Fibroblast of pulmonary artery (primary cell): ENCODE measurements at places on chromosomes 4 and X.

DNA sequence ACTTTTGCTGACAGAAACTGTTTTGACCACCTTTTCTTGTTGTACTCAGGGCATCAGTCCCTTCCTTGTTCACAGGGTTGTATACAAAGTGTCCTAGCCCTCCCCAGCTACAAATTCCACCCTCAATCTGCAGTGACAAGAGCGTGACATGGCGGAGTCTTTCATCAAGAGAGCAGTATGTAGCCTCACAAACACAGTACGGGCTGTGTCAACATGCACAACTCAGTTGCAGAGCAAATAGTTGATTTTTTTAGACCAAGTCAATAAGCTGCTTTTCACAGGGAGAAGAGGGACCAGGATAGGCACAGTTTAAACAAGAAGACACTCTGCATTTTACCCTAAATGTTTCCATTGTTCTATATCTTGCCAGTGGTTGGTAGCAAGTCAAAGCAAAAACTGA lies 8.6 kb upstream of the HS6ST2 start:
- DNase-seq = no peak

DNA sequence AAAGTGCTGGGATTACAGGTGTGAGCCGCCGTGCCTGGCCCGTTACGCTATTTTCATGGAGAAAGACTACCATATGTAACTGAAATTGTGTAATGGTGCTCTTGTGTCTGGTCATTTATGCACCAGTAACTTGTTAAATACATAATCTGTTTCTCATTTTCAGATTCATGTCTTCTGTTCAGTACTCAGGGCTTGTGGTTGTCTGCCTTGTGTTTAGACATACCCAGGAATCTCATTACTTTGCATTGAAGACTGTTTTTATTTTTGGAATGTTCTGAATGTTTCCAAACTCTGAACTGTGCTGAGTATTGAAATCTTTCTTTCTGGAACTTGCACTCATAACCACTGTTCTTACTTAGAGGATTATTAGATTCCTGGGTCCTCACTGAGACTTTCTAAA lies 52.8 kb downstream of the PDLIM5 start:
- DNase-seq = no peak

DNA sequence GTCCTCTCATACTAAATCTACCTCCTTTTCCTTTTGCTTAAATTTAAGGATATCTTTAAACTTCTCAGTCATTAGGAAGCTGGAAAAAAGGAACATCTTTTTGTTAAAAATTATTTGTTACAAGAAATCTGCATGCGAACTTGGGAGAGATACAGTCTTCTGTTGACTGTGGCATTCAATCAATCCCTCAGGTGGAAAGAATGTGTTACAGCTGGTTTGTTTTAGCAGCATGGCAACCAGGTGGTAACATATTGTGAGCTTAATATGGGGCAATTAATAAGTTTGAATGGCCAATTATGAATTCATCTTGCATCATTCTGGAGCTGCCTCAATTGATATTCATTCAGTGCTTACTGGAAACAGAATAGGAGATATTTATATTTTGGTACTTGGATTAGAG lies 135.0 kb downstream of the GC start:
- DNase-seq = no peak

DNA sequence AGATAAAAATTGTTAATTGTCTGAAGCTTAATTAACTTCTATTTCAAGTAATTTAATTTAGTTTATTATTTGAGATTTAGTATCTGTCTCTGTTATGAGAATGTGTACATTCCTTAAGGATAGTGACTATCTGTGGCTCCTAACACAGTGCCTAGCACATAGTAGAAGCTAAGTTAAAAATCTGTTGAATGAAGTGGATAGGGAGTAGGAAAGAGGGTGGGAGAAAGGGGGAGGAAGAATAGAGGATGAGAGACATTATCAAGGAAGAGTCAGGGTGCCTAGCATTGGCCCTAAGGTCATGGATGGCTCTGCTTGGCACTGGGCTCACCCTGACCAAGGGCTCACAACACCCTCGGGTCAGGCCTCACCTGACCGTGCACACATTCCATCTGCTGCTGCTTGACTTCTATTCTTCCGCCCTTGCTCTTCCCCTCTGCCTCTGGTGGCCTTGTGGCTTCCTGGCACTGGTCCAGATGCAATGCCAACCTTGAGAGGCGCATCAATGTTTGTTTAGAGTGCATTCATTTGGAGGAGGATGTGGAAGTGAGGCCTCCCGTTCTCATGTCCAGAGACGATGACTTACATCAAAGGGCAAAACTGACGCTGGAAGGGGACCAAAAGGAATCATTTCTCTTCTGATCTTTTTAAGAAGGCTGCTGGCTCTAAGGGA lies 42.3 kb downstream of the TRIM2 start:
- DNase-seq = no peak

DNA sequence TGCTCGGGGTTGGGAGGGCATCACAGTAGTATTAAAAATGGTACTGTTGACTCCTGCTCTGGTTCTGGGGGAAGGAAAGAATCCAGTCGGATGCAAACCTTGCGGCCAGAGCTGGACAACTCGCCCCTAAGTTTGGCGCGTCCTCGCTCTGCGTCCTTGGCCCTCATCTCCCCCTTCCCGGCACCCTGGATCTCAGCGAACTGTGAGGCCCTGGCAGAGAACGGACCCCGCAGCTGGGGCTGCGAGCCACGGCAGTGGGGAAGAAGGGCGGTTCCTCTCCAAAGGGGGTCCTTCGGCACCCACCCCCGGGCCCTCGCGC lies 14.0 kb downstream of the ARHGEF6 start:
- no peak for DNase-seq

- peak; percentile 39 for DNase-seq
Measured at GRCh38 chr4:2011583-2011982, 2.8 kb upstream of the NELFA start.

DNA sequence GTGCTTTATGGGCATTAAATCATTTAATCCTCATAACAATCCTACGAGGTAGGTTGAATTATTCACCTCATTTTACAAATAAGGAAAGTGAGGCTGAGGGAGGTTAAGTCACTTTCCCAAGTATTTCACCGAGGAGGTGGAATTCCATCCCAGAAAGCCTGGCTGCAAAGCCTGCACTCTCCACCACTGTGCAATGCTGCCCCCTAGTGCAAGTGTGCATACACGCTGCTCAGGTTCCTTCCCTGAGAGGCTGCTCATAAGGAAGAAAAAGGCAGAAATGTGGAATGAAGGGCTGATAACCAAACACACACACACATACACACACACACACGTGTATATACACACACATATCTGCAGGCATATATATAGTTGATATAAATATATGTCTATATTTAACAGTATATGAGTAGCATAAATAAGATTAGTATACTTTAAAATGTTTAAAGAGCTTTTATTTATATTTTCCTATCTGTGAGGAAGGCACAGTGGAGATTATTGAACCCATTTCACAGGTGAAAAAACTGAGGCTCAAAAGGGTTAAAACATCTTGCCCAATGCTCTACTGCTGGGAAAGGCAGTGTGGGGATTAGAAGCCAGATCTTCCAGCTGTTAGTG lies 714.5 kb upstream of the TENM3 start:
- peak; percentile 73 for DNase-seq

DNA sequence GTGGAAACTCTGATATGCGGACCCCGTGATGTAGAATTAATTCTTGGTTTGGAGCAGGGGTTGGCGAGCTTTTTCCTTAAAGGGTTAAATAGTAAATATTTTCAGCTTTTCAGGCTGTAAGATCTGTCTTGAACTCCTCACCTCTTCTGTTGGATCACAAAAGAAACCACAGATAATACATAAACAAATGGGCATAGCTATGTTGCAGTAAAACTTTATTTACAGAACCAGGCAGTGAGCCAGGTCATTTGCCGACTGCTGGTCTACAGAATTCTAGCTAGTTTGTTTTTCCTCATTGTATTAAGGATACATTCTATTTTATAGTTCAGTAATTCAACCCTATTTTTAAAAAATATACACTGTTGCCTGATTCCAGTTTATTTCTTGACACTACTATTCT lies 116.6 kb downstream of the PAPSS1 start:
- peak; percentile 20 for DNase-seq

DNA sequence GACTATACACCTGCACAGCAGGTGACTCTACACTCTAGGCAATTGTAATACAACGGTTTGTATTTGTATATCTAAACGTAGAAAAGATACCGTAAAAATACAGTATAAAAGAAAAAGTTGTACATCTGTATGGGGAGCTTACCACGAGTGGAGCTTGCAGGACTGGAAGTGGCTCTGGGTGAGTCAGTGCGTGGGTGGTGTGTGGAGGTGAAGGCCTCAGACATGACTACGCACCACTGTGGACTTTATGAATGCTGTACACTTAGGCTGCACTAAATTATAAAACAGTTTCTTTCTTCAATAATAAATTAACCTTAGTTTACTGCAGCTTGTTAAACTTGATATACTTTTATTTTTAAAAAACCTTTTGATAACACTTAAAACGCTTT lies 85.0 kb upstream of the FAT1 start:
- peak; percentile 73 for DNase-seq

DNA sequence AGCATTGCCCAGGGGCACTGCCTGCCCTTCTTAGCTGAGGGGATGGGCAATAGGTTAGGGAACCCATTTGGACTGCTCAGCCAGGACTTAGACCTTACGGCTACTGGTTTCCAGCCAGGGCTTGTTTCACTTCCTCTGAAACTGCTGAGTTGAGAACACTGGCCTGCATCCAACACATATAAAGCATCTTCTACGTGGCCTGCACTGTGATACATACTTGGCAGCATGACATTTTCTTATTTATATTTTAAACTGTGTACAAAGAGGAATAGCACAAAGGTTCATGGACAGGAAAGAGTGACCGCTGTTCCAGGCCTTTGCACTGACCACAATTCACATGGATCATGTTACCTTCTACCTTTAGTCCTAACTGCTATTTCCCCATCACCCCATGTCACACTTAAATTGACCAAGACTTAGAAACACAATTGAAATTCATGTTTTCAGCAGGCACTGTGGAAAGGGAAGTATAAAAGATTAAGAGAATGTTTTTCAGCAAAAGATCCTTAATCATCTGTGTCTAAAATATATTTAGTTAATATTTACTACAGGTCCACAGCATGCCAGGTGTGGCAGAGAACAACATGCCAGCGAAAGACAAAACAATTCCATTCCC lies 43.7 kb downstream of the NLGN4X start:
- DNase-seq = no peak

- no peak for DNase-seq
Measured at GRCh38 chr4:125796138-125796537, 481.4 kb downstream of the FAT4 start.

DNA sequence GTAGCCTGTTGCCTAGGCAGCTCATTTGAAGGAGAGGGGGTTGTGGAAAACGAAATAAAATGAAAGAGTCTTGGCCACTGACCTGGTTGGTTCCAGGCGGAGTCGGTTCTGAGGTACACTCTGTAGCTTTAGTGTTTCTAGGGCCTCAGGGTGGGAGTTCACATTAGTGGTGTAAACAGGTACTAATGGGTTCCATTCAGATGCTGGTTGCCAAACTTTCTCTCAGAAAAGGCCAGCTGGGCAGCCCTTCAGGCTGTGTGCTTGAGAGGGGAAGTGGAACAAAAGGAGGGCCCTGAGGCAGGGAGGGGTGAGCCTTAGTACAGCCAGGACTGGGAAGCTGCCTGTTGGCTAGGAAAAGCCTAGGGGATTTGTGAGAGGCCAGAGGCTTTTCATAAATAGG lies 24.8 kb downstream of the NHSL2 start:
- DNase-seq = no peak

GRCh38 chr4:170675568-170676262 lies 586.0 kb upstream of the AADAT start:
- DNase-seq = peak; percentile 18

DNA sequence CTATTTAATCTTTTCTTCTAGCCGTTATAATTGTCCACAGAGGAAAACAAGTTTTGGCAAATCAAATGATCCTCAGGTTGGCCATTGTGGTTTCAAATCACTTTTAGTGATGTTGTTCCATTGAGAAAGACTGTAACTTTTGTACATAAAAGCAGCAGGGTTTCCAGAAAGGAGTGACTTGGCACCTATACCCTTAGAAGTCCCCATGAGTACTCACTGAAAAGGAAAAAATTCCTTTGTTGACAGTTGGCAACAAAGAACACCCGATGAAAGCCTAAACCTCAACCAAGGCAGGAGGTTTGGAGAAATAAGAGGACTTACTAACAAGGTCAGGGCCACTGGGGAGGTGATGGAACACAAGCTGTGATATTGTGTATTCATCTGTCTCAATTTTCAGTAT lies 474.4 kb downstream of the RAPGEF2 start:
- DNase-seq = no peak

GRCh38 chr4:185638548-185639301 lies 103.4 kb upstream of the PDLIM3 start:
- DNase-seq = peak; percentile 10

GRCh38 chr4:96407738-96408463 lies 568.0 kb downstream of the PDHA2 start:
- DNase-seq = peak; percentile 2

- peak; percentile 27 for DNase-seq
Measured at GRCh38 chr4:182645511-182645910, 271.7 kb downstream of the DCTD start.

- DNase-seq = no peak
Measured at GRCh38 chrX:2508648-2509335, 8.0 kb upstream of the DHRSX start.

- no peak for DNase-seq
Measured at GRCh38 chrX:7582191-7582590, 260.8 kb upstream of the VCX start.

- no peak for DNase-seq
Measured at GRCh38 chrX:33415459-33415858, 204.1 kb upstream of the DMD start.

DNA sequence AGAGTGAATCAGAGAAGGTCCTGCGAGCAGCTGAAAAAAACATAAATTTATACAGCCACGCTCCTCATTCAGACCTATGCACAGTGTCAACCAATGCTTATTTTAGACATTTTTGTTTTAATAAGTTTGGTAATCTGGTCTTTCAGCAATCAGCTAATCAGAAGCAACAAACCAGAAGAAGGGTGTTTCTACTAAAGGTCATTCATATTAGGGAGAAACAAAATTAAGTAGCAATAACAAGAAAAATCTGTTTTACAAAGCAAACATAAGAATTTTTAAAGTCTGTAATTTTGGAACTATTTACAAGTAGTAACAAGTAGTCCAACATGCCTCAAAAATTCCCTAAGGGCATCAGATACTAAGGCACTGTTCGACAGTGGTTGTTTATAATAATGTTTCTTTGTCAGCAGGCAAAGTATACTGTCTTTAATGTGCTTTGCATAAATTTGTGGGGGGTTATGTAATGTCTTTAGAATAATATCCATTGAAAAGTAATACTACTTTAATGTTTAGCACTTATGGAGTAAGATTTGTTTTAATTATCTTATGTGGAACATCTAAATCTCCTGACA lies 82.8 kb downstream of the PHOX2B start:
- no peak for DNase-seq
